Prostate gland (tissue), 2 donors: ENCODE measurements at places on chromosomes 4 and X. TPM values are rescaled to one million over a fixed set of nuclear protein-coding genes. Genes with fewer than 3 reads are reported as not detected.

The CSAG3 gene
- 2.6 TPM for total RNA-seq

The WAS gene
- total RNA-seq: 10.5 TPM

The EDA2R gene
- 3.9 TPM for total RNA-seq

The PPEF2 gene
- total RNA-seq: not detected

The ARHGAP6 gene
- 73.7 TPM for total RNA-seq

The MMGT1 gene
- total RNA-seq: 13.7 TPM

The SUPT20HL2 gene
- 0.14 TPM for total RNA-seq

The OPHN1 gene
- 26.2 TPM for total RNA-seq

The ZNF732 gene
- 0.14 TPM for total RNA-seq

DNA sequence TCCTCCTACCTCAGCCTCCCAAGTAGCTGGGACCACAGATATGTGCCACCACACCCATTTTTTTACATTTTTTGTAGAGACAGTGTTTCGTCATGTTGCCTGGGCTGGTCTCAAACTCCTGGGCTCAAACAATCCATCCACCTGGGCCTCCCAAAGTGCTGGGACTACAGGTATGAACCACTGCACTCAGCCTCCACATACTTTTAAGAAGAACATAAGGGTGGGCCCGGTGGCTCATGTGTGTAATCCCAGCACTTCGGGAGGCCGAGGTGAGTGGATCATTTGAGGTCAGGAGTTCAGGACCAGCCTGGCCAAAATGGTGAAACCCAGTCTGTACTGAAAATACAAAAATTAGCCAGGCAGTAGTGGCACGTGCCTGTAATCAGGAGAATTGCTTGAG is 51.5 kb upstream of the MXD4 start:
- no peaks in the 10 kb centered on the region for H3K27me3 ChIP-seq
- H3K36me3 ChIP-seq: no peaks in the 10 kb centered on the region

- H3K36me3 ChIP-seq: no peaks in the 10 kb centered on the region
- H3K27ac ChIP-seq: no peak overlapping the region
- no peak overlapping the region for H3K4me3 ChIP-seq
- DNase-seq: no peak
- no peaks in the 10 kb centered on the region for H3K4me1 ChIP-seq
- H3K27me3 ChIP-seq: no peaks in the 10 kb centered on the region
These were observed 8.2 kb upstream of the PPP2R2C start for GRCh38 chr4:6480534-6481088.

DNA sequence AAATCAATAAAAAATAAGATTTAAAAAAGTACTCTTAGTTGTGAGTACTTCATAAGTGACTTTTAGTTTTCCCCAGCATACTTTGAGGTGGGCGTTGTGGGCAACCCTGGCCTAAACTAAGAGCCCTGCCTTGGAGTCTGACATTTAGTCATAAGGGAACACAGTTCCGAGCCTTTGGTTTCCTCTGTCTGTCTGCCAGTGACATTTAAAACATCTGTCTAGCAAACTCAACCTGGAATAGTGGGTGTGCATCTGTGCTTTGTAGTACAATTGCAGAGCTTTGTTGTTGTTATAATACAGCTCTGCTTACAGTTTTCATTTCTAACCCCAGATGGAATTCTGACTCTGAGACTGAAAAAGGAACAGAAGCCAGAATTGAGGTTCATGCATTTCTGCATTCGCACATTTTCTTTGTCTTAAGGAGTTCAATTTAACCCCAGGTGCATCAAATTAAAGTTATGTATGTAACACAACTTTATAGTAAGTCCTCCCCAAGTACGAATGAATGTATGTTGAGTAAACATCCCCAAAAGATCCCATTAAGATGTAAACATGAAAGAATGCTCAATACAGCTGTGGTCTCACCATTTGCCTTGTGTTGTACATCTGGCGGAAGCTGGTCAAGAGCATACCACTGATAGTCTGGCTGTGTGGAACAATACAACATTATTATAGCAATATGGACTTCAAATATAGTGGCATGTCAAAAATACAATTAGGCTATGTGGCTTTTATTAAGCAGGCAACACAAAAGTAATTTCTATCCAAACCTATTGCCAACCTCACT is 25.9 kb downstream of the TNIP3 start:
- H3K27me3 ChIP-seq: no peaks in the 10 kb centered on the region
- H3K4me3 ChIP-seq: no peak overlapping the region
- no peaks in the 10 kb centered on the region for H3K36me3 ChIP-seq
- no peak overlapping the region for H3K27ac ChIP-seq
- no peak for DNase-seq

- no peak overlapping the region for H3K4me3 ChIP-seq
- no peaks in the 10 kb centered on the region for H3K4me1 ChIP-seq
- DNase-seq: peak; percentile 9
- H3K27me3 ChIP-seq: no peaks in the 10 kb centered on the region
- no peaks in the 10 kb centered on the region for H3K36me3 ChIP-seq
- H3K27ac ChIP-seq: no peak overlapping the region
These were observed 13.8 kb upstream of the ENOX2 start for GRCh38 chrX:130916636-130917422.

- no peak overlapping the region for H3K27ac ChIP-seq
- H3K4me3 ChIP-seq: no peak overlapping the region
- H3K4me1 ChIP-seq: peaks cover 11% of the 10 kb centered on the region
These were observed 8.0 kb downstream of the ARHGEF38 start for GRCh38 chr4:105560421-105560848.

GRCh38 chrX:119391279-119391678 is 7.9 kb upstream of the SLC25A43 start:
- no peaks in the 10 kb centered on the region for H3K27me3 ChIP-seq
- H3K36me3 ChIP-seq: no peaks in the 10 kb centered on the region
- no peak for DNase-seq
- H3K4me1 ChIP-seq: no peaks in the 10 kb centered on the region
- no peak overlapping the region for H3K4me3 ChIP-seq
- H3K27ac ChIP-seq: no peak overlapping the region

- no peak overlapping the region for H3K4me3 ChIP-seq
- no peaks in the 10 kb centered on the region for H3K27me3 ChIP-seq
- no peak for DNase-seq
- no peaks in the 10 kb centered on the region for H3K4me1 ChIP-seq
These were observed 56.4 kb downstream of the FAM53A start for GRCh38 chr4:1627417-1628313.

DNA sequence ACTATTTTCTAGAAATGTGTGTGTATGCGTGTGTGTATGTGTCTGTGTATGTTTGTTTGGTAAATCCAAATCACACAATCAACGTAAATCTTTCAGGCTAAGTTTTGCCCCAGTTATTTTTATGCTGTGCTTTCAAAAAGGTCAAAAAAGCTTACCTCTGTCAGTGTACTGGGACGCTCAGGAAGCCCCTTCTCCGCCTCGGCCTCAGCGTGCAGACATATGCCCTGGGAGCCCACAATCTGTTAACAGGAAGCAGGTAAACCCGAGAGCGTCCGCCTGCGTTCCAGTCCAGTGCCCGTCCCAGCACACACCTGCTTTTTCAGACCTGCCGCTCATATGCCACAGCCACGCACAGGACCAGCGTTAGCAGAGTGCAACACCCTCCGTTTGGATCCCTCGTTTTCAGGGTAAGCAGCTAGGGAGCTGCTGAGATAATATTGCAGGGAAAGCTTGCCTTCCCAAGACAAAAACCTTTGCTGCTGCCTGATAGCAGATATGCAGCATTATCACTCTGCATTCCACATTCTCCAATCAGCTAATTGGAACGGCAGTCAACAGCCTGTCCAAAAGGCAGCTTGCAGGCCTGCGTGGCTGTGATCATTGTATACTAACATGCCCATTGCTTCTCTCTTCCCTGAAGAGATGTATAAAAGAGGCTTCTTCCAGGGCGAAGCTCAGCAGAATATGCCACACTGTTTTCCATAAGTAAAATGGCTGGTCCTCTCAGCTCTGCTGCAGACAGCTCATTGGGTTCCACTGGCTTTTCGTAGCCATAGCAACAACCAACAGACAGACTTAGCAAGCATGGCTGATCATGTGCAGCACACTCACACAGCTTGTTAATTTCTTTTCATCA is at the start of gene SORBS2:
Gene SORBS2, minus strand, starts transcription at position 686 of the 856 bp plus-strand sequence. CDS start 121,623 bp downstream, outside the sequence.
- no peaks in the 10 kb centered on the region for H3K4me1 ChIP-seq
- H3K4me3 ChIP-seq: peak within 1 kb of the TSS; percentile 35
- peak; percentile 76 for DNase-seq
- no peaks in the 10 kb centered on the region for H3K27me3 ChIP-seq
- H3K36me3 ChIP-seq: no peaks in the 10 kb centered on the region
- peak within 1 kb of the TSS; percentile 67 for H3K27ac ChIP-seq

DNA sequence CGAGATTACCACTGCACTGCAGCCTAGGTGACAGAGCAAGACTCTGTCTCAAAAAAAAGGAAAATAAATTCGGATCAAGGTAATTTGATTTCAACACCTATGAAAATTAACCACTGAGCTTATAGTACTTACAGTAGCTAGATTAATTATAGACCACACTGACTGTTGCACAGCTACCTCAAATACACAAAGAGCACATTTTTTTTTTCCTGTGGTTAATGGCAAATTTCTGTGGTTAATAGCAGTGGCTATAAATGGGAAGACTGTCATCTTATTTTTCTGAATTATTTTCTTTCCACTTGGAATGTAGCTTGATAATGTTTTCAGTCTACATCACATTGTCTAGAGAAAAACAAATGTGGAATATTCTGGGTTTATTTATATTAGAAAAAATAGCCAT is 1661.6 kb upstream of the PCDH7 start:
- H3K36me3 ChIP-seq: no peaks in the 10 kb centered on the region
- no peaks in the 10 kb centered on the region for H3K4me1 ChIP-seq
- no peaks in the 10 kb centered on the region for H3K27me3 ChIP-seq

- no peak for DNase-seq
- H3K4me3 ChIP-seq: no peak overlapping the region
- no peaks in the 10 kb centered on the region for H3K27me3 ChIP-seq
These were observed 19.5 kb downstream of the EPGN start for GRCh38 chr4:74327762-74328161.

DNA sequence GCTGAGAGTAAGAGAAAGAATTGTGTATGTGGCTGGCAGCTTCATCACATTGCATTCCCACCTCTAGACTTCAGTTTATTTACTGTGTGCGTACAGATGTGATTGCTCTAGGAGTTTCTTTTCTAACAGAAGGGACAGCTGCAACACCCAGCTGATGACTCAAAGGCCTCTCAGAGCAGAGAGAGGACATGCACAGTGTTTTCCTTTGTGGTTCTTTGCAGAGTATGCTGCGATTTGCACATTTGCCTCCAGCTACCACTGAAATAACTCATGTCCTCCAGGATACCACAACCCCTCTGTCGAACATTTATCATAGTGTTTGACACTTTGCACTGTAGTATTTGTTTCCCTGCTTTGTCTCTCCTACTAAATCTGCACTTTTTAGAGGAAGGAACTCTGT is 294.1 kb downstream of the STIM2 start:
- no peak for DNase-seq
- H3K4me3 ChIP-seq: no peak overlapping the region
- H3K27ac ChIP-seq: no peak overlapping the region
- H3K36me3 ChIP-seq: no peaks in the 10 kb centered on the region
- H3K27me3 ChIP-seq: no peaks in the 10 kb centered on the region
- no peaks in the 10 kb centered on the region for H3K4me1 ChIP-seq

DNA sequence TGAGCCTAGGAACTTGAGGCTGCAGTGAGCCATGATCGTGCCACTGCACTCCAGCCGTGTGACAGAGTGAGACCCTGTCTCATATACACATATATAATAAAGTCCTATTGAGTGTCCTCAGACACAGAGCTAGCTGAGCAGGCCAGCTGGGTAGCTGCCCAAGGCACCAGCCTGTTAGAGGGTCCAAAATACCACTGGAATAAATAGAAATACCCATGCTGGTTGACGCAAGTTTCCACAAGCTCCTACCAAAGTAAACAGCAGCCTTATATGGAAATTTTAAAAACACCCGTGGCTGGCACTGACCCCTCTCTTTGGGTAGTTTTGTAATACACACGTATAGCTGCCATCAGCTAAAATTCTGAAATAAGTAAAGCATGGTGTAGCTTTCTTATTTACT is 348.6 kb downstream of the BCOR start:
- H3K4me1 ChIP-seq: no peaks in the 10 kb centered on the region
- H3K36me3 ChIP-seq: no peaks in the 10 kb centered on the region
- H3K4me3 ChIP-seq: no peak overlapping the region
- H3K27ac ChIP-seq: no peak overlapping the region
- peak; percentile 47 for DNase-seq

- no peak overlapping the region for H3K4me3 ChIP-seq
- DNase-seq: no peak
- H3K4me1 ChIP-seq: no peaks in the 10 kb centered on the region
- H3K36me3 ChIP-seq: no peaks in the 10 kb centered on the region
- no peaks in the 10 kb centered on the region for H3K27me3 ChIP-seq
These were observed 66.5 kb upstream of the TMEM184C start for GRCh38 chr4:147550626-147551246.

DNA sequence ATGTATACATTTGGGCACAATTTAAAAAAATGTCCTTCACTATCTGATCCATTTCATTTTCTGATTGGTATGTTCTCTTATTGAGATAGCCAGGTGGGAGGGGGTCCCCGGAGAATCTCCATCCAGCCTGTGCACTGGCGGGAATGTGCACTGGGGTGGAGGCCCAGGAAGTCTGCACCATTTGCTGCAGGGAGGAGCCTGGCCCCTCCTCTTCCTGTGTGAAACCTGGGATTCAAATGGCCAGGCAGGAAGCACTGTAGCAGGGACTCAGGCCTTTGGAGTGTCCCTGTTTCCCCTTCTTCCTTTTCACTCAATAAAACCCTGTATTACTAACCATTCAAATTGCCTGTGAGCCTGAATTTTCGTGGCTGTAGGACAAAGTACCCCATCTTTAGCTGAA is 44.3 kb downstream of the GPRIN3 start:
- H3K27me3 ChIP-seq: no peaks in the 10 kb centered on the region
- H3K4me3 ChIP-seq: no peak overlapping the region
- no peak for DNase-seq
- no peaks in the 10 kb centered on the region for H3K4me1 ChIP-seq
- no peaks in the 10 kb centered on the region for H3K36me3 ChIP-seq
- H3K27ac ChIP-seq: no peak overlapping the region

GRCh38 chr4:149108626-149109025 is 666.4 kb upstream of the NR3C2 start:
- H3K27ac ChIP-seq: no peak overlapping the region
- no peaks in the 10 kb centered on the region for H3K36me3 ChIP-seq
- H3K27me3 ChIP-seq: no peaks in the 10 kb centered on the region
- H3K4me1 ChIP-seq: no peaks in the 10 kb centered on the region
- no peak overlapping the region for H3K4me3 ChIP-seq
- DNase-seq: no peak

DNA sequence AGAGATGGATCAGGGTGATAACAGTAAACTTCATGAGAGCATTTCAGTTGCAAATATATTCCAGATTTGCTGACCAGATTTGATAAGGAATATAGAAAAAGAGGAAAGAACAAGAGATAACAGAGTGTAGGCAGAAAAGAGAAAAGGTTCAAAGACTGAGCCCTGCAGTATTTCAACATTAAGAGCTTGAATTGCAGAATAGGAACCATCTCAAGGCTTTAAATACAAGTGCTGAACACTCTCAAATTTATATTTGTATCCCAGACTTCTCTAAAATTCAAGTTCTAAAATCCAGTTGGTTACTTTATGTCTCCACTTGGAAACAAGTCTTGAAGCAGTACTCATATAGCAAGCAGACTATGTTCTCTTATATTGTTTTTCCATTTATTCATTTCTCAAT is 9.7 kb upstream of the MYOZ2 start:
- H3K36me3 ChIP-seq: no peaks in the 10 kb centered on the region
- H3K4me3 ChIP-seq: no peak overlapping the region
- H3K27ac ChIP-seq: no peak overlapping the region
- DNase-seq: no peak
